ENCODE measurements at places on chromosomes 6 and 20. TPM values are rescaled to one million over a fixed set of nuclear protein-coding genes. Genes with fewer than 3 reads are reported as not detected.

CCN2 gene
- 73.1 TPM for total RNA-seq

ZNF831 gene
- total RNA-seq, result not detected

- no peak for DNase-seq
Observed at GRCh38 chr6:8079126-8079525, 14.9 kb upstream of the BLOC1S5 start.

- DNase-seq, result no peak
Observed at GRCh38 chr6:166382500-166382932, 224 bp downstream of the MPC1 start.

DNA sequence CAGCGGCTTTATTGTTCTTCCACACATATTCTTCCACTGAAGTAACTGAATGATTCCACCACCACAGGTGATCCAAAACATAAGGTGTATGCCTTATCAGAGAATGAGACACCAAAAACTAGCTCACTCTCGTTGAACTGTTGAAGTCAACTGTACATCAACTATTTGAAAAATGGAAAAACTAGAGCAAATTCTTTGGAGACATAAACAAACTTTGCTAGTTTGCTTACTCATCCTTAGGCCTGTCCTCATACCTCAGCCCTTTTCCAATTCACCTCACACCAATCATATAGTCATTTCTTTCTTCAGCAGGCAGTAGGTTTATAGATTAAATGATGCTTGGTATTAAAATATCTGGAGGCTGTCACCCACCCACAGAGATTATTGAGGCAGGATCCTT, 77.1 kb upstream of the RNF217 start:
- DNase-seq, result no peak

DNA sequence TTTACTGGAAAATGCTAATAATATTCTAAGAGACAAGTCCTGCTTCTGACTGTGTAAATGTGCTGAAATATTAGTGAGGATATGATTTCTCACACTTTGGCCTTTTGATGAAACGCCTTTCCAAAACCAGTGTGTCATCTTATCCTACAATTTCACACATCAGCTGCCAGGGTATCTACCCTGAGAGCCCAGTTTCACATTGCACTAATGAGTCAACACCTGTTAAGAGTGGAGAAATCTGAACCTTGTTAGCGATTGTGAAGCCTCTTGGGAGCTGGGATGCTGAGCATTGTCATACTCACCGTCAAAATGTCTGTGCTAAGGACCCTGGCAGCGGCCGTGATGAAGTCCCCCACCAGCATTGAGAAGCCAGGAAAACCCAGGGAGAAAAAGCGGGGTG, 166.0 kb downstream of the RALGAPA2 start:
- no peak for DNase-seq

DNA sequence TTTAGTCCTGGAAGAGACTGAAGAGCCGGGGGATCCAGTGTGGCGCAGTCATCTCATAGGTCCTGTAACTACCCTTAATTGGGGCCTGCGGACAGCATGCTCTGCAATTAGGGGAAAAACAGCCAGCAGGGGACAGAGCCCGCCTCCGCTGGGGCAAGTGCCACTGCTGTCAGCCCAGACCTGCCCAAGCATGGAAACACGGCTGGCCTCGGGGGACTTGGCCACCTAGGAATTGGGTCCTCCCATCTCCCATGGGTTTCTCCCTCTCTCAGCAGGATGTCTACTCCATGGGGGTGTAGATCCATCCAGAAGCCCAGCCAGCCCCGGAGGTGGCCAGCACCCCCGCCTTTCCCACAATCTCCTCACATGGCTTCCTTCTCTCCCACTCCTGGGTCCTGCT, 3.6 kb downstream of the GHRH start:
- DNase-seq, result no peak

GRCh38 chr20:39829661-39830060, 859.4 kb downstream of the MAFB start:
- no peak for DNase-seq

DNA sequence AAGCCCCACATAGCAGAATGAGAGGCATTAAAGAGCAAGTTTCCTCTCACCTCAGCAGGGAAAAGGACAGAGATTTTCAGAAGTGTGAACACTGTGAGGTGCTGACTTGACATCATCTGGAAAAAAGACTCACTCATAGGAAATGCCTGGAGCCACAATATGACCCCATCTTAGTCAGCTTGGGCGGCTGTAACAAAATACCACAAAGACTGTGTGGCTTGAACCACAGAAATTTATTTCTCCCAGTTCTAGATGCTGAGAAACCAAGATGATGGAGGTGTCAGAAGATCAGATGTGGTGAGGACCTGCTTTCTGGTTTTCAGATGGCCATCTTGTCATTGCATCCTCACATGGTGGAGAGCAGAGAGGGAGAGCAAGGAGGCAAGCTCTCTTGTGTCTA, 253.1 kb downstream of the ADGB start:
- DNase-seq, result no peak

- DNase-seq, result no peak
Observed at GRCh38 chr6:34866509-34866908, 21.3 kb downstream of the TAF11 start.

DNA sequence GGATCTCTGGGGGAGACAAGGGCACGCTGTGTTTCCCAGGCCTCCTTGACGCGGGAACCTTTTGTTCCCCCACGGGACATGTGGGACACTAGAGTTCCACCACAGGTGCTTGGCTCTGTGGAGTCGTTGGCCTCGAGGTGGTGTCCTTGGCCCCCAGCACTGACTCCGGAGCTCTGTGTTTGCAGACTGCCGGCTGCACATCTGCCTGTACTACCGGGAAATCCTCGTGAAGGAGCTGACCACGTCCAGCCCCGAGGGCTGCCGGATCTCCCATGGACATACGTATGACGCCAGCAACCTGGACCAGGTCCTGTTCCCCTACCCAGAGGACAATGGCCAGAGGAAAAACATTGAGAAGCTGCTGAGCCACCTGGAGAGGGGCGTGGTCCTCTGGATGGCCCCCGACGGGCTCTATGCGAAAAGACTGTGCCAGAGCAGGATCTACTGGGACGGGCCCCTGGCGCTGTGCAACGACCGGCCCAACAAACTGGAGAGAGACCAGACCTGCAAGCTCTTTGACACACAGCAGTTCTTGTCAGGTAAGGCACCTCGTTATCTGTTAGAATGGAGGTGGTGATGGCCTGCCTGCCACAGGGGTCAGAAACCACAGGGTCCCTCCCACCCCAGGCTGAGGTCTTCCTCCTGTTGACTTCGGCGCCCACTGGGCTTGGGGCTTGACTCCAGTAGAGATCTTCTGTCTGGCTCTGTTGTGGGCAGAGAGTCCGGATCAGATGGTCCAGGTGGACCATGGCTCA, 9.9 kb downstream of the IRF4 start:
- no peak for DNase-seq

GRCh38 chr6:143058987-143059386, 1.7 kb upstream of the AIG1 start:
- no peak for DNase-seq

- DNase-seq, result no peak
Observed at GRCh38 chr6:44061375-44062104, 65.7 kb downstream of the MRPL14 start.

GRCh38 chr20:9835302-9835701, 3.6 kb downstream of the PAK5 start:
- no peak for DNase-seq

GRCh38 chr6:37015532-37015931, 10.1 kb downstream of the FGD2 start:
- no peak for DNase-seq
